ENCODE measurements at places on chromosomes 5 and 9.

DNA sequence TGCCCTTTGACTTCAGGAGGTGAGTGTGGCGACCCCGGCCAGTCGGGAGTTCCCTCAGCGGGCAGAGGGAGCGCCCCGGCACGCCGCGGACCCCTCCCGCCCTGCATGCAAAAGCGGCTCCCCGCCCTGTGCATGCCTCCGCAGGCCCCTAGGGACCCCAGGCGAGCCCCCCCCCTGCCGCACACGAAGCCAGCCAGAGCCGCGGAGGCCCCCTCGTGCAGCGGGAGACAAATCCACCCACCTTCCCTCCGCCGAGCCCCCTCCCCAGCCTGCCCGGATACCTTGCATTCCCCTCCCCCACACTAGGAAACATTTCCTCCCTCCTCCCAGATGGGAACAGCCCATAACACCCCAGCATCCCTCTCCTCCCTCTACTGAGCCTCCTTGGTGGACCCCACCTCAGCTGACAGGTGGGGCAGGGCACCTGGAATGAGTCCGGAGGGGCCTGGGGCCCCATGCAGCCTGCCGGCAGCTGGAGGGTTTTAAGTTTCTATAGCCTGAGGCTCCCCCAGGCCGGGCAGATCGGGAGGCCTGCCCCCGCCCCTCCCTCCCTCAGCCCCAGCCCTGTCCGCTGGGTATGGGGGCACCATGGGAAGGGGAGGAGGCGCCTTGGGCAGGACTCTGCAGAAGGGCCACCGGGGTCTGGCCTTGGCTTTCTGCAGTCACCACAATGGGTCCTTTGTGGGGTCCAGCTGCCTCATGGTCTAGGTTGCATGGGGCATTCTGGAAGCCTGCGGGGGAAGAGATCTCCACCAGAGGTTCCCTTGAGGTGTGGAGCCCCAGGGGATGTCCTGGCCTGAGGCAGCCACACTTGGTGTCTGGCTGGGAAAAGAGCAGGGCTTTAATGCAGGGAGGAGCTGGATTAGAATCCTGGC, 601 bp downstream of the ERGIC1 start:
- H3K36me3 ChIP-seq: peaks cover 27% of the 10 kb centered on the region
- peaks cover 40% of the 10 kb centered on the region for H3K4me1 ChIP-seq
- peak overlapping the region; percentile 88 for H3K4me3 ChIP-seq
- no peak for DNase-seq
- peak overlapping the region; percentile 96 for H3K27ac ChIP-seq
- H3K27me3 ChIP-seq: no peaks in the 10 kb centered on the region

DNA sequence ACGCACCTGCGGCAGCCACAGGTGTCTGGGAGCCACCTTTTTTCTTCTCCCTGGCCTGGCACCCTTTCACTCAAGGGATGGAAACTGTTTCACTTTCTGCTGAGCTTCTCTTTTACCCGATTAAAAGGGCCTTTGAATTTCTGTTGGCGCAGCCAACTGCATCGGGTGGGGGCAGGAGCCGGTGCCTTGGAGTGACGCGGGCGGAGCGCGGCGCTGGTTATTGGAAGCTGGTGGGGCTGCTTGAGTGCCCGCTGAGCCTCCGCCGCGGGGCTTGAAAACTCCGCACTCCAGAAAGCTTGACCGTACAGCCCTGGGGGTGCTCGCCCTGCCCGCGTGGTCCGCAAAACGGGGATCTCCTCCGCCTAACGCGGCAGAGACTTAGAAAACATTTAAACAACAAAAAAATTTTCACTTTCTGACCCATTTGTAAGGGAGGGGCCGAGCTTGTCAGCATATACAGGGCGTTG, 52.0 kb upstream of the TJP2 start:
- no peak for DNase-seq
- H3K36me3 ChIP-seq: peaks cover 4% of the 10 kb centered on the region
- H3K27me3 ChIP-seq: peaks cover 20% of the 10 kb centered on the region
- peak overlapping the region; percentile 59 for H3K27ac ChIP-seq

- no peak for DNase-seq
- no peak overlapping the region for H3K4me3 ChIP-seq
- H3K4me1 ChIP-seq: peaks cover 33% of the 10 kb centered on the region
- peaks cover 33% of the 10 kb centered on the region for H3K36me3 ChIP-seq
- no peaks in the 10 kb centered on the region for H3K27me3 ChIP-seq
- peak overlapping the region; percentile 85 for H3K27ac ChIP-seq
Measured at GRCh38 chr9:88435336-88435735, 47.1 kb downstream of the SPIN1 start.

DNA sequence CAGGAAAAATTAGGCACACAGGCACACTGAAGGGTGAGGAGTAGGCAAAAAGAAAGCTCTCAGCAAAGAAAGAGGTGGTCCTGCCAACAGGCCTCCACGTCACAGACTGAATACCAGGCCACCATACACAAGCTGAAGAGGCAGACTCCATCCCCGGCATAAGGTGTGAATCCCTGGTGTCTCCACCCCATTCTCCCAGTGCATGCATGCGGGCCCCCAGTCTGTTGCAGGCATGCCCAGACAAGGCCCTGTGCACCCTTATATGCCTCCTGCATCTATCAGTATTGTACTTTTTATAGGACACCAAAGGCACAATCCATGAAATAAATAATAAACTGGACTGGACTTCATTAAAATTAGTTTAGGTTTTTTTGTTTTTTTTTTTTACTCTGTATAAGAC, 73.1 kb downstream of the RGMB start:
- H3K4me1 ChIP-seq: no peaks in the 10 kb centered on the region
- no peak overlapping the region for H3K27ac ChIP-seq
- no peaks in the 10 kb centered on the region for H3K36me3 ChIP-seq
- no peaks in the 10 kb centered on the region for H3K27me3 ChIP-seq

DNA sequence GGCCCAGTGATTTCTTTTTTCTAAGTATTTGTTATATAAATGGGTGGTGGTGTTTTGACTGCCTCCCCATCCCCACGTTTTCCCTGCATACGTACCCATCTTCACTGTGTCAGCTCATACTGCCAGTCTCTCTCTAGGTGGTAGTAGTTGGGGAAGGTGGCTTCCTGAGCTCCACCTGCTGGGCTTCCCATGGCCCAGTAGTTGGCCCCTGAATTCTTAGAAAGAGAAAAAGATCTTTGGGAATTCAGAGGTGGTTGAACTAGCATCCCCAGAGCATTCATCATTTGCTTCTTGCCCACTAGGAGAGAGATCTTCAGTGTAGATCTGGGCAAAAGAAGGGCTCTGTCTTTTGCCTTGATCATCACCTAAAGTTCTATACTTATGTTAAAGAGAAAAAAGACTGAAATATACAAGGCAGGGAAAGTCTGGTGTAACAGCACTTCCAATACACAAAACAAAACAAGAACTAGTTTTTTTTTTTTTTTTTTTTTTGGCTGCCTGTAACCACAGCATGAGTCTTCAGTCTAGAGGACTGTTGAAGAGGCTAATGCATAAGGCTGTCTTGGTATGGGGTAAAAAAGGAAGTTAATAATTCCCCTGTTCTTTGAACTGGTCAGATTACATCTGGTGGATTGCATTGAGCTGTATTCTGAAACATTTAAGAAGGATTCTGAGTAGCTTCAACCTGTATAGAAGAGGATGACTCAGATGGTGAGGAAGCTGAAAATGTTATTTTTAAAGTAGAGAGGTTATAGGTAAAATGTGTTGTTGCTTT, 128.7 kb downstream of the ATG10 start:
- H3K4me1 ChIP-seq: no peaks in the 10 kb centered on the region
- H3K27me3 ChIP-seq: no peaks in the 10 kb centered on the region
- no peak overlapping the region for H3K27ac ChIP-seq
- no peak for DNase-seq
- H3K36me3 ChIP-seq: no peaks in the 10 kb centered on the region
